ENCODE measurements at places on chromosomes 11 and 22.

DNA sequence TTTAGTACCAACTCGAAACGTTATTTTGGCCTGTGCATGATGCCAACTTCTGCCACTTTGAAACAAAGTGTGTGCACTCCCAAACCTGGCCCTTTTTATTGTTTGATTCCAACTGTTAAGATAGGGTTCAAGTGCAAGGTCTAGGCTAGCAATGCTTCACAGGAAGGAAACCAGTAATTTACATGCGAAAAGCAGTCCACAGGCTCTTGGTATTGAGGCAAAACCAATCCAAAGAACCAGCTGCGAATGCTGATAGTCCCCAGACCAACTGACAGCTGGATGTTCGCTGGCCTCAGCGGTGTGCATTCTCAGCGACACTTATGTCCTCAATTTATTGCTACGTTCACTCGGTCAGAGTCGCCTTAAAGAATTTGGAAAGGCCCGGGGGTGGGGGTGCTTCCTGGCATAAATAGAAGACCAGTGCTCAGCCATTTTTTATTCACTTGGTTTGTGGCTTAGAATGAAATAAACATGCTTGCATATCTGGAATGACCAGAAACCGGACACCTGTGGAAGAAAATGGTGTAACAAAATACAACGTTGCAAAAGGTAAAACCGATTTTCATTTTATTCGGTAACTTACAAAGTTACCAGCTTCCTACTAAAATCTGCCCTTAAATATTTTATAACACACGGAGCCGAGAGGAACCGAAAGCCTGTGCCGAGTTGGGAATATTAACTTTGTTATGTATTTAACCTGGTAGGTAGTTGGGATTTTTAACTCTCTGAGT lies 1.6 kb downstream of the CPT1A start:
- DNase-seq: no peak

GRCh38 chr11:65112546-65113360 lies 1.1 kb downstream of the TM7SF2 start:
- DNase-seq: peak; percentile 67

- DNase-seq: no peak
These were observed 25.1 kb downstream of the CACNG2 start for GRCh38 chr22:36678477-36678876.

DNA sequence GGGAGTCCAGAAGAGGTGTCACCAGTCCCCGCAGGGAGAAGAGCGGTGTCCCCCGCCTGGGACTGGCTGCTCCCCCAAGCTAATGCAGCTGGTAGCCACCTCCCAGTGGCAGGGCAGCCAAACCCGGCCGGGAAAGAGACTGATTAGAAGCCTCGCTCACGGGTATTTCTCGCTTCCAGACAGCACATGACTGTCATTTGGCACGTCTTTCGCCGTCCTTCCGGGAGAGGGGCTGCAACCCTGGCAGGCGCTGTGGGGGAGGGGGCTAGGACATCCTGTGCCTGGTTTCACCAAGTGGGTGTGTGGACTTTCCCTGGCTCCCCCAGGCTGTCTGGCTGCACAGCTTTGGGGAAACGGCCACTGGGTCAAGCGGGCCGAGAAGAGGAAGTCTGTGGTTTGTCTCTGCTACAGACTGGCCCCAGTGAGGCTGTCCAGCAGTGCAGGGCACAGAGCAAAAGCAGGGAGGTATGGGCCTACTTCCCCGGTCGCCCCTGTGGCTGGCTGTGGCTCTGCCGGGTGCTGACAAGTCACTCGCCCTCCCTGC lies 3.8 kb downstream of the CD81 start:
- DNase-seq: no peak

- DNase-seq: no peak
These were observed 205.5 kb downstream of the CTTN start for GRCh38 chr11:70603756-70604211.

- no peak for DNase-seq
These were observed 961 bp downstream of the IPO7 start for GRCh38 chr11:9385327-9385899.

GRCh38 chr22:29217827-29218757 lies 12.4 kb downstream of the EMID1 start:
- DNase-seq: no peak

GRCh38 chr11:8988329-8989234 lies 15.2 kb downstream of the NRIP3 start:
- no peak for DNase-seq

- no peak for DNase-seq
These were observed 284.8 kb downstream of the CADM1 start for GRCh38 chr11:115219376-115219775.

- DNase-seq: no peak
These were observed 157.8 kb upstream of the DDI1 start for GRCh38 chr11:103878646-103879045.

DNA sequence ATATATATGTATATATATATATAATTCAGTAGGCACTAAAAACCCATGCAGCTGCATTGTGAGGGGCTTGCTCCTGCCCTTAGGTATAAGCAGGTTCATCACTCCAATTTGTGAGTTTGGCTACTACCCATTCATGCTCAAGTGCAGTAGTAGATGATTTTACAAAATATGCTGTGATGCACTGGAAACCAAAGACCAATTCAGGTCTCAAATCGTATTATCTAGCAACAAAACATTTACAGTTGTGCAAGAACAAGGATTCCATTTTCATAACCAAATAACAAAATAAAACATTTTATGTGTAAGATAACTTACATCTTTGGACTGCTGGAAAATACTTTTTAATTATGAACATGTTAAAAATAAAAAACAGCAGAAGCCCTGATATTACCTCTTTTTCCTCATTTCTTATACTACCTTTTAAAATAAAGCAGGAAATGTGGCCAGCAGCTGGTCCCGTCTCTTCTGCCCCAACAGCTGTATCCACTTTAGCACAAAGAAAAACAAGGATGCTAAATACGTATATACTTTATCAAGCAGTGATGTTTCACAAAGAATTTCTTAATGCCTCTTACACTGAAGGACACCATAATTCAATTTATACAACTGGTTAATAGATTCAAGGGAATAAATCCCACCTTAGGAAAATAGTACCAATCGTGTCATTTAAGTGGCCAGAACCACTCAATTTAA lies 2.8 kb downstream of the CREBZF start:
- no peak for DNase-seq

GRCh38 chr22:48644108-48644507 lies 1183.6 kb downstream of the BRD1 start:
- no peak for DNase-seq

DNA sequence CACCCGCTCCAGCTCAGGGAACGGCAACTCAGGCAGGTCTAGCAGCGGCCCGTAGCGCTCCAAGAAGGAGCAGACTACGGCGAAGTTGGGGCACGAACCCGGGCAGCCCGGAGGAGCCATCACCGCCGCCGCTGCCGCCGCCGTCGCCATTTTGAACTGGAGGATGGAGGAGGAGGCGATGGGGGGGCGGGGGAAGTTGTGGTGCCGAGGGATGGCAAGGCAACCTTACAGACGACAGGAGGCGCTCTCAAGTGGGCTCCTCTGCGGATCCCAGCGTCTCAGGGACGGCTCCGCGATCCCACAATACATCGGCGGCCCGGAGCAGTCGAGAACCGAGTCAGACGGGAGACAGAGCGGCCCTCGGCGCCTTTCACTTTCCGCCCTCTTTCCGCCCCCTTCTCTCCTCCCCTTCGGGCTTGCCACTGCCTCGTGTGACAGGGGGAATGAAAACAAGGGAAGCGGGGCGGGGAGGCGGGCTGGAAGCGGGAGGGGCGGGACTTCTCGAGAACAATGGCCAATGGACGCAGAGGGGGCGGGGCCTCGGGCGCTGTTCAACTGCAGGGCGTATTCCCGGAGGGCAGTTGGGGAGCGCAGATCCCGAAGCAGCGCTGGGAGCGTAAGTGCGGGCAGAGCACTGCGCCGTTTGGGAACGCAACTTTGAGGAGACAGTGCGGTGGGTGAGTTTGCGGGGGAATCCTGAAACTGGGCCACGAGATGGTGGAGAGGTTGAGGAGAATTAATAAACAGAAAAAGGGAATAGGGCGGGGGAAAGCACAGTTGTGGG lies at the start of the genes AAMDC and RSF1:
Gene AAMDC (plus strand): TSS at position 580 of the 784 bp plus-strand sequence. CDS start 21,353 bp downstream, outside the sequence.
Gene RSF1 (minus strand): TSS at position 158 of the 784 bp plus-strand sequence. CDS start 8 bp downstream, at position 150.
- peak; percentile 97 for DNase-seq

DNA sequence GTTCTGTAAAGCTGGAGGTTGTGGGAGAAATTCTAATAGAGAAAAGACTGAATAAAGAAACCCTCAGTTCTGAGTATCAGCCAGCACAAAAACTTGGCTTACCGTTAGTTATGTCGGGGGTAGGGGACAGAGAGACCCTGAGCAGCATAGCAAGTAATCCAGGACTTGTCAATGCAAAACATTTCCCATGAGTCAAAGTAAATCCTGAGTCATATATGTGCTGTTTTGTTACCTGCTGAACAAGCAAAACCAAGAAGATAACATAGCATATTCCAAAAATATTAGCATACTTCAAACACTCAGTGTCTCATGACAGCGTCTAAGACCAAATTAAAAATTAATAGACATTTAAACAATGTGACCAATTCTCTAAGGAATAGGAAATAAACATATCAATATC lies 75.1 kb upstream of the LUZP2 start:
- DNase-seq: no peak

GRCh38 chr11:70517988-70518907 lies 119.9 kb downstream of the CTTN start:
- DNase-seq: no peak

DNA sequence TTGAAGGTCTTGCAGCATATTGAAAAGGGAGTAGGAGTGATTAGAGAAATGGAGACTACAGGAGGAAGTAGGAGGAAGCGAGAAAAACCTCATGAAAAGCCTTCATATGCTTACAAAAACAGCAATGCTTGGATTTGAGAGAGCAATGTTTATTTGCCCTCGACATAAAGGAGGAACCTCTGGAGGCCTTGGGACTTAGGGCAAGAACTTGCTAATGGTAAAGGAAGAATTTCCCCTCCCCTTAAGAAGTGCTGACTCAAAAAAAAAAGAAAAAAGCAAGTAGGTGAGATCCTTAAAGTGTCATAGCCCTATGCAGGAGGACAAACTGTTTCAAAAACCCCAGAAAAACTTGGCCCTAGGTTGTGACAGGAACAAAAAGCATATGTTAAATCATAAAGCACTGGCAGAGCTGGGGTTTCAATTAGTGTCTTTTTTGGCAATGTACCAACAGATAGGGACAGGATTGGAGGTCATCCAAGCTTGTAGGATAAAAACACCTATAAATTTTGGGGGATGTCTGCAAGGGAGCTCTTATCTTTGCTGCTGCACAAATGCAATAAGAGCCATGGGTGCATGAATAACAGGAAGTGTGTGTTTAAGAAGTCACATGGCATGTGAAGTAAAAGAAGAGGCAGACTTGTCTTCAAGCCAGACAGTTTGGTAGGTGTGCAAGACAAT lies 4.9 kb downstream of the GLYAT start:
- DNase-seq: no peak

GRCh38 chr11:119608781-119609180 lies 120.2 kb downstream of the NECTIN1 start:
- no peak for DNase-seq

GRCh38 chr11:133793271-133794035 lies 51.9 kb downstream of the SPATA19 start:
- no peak for DNase-seq

DNA sequence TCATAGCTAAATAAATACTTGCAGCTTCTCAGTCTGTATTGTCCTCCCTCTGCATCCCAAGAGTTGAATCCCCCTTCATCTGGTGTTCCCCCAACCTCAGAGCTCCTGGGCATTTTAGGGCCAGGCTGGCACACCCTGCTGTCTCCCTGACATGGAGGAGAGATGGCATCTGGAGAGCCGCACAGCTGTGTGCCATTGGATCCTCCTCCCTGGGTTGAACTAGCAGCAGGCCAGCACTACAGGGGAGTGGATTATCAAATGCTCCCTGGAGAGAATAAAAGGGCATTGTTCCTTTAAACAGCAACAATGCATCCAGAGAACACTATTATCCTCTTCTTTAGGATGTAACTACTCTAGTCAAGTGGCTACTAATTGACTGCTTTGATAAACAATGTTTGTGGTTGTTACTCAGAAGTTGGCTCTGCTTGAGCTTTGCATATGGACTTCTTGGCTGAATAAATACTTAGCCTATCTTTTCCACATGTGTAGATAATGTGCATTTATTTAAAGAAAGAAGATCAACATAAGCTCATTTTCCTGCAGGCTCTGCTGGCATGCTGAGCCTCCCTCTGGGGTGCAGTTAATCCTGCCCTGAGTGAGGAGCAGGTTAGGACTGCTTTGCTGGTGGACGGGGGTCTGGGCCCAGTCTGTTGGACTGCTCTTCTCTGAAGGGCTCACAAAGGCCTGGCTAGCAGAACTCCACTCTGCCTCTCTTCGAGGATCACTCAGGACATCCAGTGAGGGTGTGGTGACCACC lies 897.2 kb downstream of the TBC1D22A start:
- DNase-seq: no peak

DNA sequence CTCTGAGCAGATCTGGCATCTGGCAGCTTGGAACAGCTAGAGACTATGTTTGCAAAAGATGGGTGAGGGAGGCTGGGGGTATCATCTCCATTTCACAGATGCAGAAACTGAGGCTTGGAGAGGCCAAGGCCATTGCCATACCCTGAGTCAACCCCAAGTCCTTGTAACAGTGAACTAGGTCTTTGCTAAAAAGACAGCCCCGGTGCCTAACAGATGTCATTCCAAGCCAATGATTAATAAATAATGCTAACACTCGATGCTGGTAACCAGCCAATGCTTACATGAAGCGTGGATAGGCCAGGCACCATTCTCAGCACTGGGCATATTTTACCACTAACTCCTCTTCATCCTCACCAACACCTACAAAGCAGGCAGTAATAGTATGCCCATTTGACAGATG lies 164.0 kb downstream of the MN1 start:
- DNase-seq: no peak

GRCh38 chr11:12303421-12304149 lies 73.8 kb upstream of the PARVA start:
- DNase-seq: no peak

GRCh38 chr11:115097796-115098408 lies 406.3 kb downstream of the CADM1 start:
- DNase-seq: no peak

- no peak for DNase-seq
These were observed 46.6 kb downstream of the CHRDL2 start for GRCh38 chr11:74684661-74685060.

DNA sequence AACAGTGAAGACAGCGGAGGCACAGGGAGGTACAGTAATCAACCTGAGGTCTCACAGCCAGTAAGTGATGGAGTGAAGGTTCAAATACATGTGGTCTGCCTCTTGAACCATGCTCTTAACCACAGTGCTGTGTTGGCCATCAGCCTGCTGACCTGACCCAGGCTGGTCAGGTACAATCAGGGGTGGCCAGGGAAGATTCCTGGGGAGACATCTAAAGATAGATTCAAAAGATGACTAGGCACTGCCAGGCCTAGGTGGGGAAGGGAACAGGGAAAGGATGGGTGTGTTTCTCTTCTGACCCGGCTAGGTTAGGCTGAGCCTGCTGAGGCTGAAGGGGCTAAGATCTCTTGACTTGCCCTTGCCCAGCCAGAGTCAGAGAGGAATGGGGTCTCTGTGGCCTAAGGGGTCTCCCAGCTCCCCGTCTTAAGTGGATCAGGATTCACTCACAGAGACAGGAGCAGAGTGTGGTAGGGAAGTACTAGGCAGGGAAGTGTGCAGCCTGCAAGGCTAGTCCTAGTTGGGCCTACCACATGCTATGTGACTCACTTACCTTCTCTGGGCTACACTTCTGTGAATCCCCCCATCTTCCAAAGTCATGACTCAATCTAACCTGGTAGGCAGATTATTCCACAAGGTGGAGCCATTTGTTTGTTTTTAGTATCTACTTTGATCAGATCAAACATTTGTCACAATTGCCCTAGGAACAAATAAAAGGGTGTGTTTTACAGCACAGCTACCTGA lies 10.4 kb upstream of the SREBF2 start:
- DNase-seq: peak; percentile 15

Data from activated T-helper 9 cell treated with anti-CD3 and anti-CD28 coated beads, Interleukin-2, amount 50 U/mL, for 16 hours (primary cell).